ENCODE measurements at places on chromosomes 6 and 20.

DNA sequence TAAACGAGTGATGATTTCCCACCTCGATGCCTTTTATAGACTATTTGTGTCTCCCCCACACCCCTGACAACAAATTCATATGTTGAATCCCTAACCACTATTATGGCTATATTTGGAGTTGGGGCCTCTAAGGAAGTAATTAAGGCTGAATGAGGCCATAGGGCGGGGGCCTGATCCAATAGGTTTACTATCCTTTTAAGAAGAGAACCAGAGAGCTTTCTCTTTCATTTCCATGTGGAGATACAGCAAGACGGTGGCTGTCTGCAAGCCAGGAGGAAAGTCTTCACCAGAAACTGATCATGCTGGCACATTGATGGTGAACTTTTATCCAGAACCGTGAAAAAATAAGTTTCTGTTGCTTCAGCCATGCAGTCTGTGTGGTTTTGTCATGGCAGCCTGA, 38.9 kb upstream of the CLIC5 start:
- DNase-seq = no peak

DNA sequence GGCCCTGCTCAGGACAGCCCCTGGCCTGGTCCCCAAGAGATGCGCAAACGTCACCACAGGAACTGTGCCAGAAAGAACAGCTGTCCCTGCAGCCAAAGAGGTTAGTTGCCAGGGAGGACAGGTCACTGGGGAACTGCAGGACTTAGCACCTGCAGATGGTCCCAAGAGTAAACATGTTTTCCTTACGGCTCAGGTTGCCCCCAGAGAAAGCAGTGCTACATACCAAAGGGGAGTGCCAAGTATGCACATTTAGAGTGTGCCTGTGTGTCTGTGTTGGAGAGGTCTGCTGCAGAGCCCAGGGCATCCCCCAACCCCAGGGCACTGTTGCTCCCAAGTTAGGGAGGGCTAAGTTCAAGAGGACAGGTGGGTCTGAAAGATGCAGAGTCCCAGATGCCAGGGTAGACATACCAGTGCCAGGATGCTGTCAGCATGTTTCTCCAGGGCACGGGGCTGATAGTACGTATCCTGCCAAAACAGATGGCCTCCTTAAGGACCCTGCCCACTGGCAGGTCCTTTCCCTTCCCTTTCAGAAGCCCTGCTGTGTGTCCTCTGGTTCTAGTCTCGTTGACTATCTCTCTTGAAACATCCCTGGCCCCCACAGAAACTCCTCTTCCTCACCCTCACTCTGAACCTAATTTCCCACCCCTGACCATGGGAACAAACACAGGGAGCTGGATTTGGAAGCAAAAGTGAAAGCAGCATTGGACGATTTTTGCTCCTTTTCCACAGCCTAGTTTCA, 1.3 kb downstream of the ABHD16A start:
- DNase-seq = no peak

DNA sequence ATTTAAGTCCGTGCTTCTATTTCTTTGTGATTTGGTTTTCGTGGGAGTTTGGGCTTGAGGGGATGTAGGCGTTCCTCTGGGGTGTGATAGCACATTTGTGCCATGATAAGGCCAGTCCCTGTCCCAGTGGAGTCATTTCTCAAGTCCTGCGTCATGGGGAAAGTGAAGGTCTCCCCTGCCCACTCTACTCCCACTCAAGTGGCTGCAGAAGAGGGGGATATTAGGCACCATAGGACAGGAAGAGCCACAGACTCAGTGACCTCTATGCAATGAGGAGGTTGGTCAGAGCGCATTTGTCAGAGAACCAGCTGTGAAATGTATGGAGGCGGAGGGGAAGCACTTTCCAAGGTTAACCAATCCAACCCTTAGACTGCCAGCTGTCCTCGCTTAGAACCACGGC, 51.9 kb upstream of the EDN1 start:
- no peak for DNase-seq

DNA sequence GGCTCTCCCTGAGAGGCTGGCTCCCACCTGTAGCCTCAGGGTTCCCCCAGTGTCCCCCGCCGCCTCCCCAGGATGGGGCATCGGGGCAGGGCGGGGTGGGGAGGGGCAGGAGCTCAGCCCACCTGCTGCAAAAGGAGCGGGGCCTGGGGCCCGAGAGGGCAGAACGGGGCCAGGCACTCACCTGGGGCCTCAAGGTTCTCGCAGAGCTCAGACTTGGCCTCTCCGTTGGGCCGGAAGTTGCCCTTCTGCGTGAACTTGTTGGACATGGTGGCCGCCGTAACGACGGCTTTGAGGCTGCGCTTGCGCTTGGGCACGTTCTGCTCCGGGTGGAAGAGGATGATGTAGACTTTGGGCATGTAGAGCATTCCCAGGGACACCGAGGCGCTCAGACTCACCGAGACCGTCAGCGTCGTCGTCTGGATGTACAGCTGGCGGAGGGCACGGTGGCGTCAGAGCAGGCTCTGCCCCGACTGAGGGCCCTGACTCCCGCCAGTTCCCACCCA, 117.9 kb downstream of the GRM4 start:
- DNase-seq = no peak

DNA sequence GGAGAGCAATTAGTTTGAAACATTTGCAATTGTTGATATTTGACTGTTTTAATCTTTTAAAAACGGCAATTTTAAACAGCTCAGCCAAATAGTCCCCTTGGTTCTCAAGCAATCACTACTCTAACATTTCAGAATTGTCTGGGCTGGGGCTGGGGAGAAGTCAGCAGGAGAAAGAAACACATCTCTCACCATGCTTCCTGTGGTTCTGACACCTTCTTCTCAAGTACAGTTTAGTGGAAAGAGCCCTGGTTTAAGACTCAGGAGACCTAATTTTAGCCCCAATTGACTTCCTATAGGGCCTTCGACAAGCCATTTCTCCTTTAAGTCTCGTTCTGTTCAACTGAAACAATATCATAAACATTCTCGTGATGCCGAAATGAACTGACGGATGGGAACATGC, 168.4 kb upstream of the CDYL start:
- DNase-seq = no peak

Measured in stimulated activated CD4-positive, alpha-beta T cell treated with anti-CD3 and anti-CD28 coated beads, Interleukin-12 subunit alpha, Interleukin-12 subunit beta, amount 100 ng/mL, for 24 hours (primary cell).